Ovary (tissue), 10 donors: ENCODE measurements at places on chromosomes 1 and 21. TPM values are rescaled to one million over a fixed set of nuclear protein-coding genes. Genes with fewer than 3 reads are reported as not detected.

GRCh38 chr1:43035821-43036741 is 77.4 kb upstream of the SLC2A1 start:
- DNase-seq = no peak

GRCh38 chr1:227793079-227793947 is 22.2 kb upstream of the PRSS38 start:
- no peak for DNase-seq

The SNX7 gene
- total RNA-seq = 17.4 TPM

- no peak for DNase-seq
These were observed 167.3 kb upstream of the KCNJ6 start for GRCh38 chr21:38083535-38083934.

- no peak for DNase-seq
These were observed 49.9 kb downstream of the DMRTB1 start for GRCh38 chr1:53508991-53509666.

DNA sequence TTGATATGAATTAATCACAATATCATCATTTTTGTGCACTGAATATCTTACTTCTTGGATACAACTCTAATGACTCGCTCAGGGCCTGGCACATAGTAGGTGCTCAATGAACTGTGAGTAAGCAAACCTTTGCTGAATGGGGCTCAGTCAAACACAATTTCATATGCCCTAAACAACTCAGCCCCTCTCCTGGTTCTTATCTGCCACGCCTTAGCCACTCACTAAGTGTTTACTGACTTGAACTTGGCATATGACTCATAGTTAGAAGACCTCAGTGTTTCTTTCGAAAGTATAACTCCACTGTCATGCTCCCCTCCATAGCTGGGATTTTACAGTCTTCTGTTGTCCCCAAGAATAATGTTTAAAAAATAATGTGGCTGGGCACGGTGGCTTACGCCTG is 4.8 kb upstream of the IFNLR1 start:
- DNase-seq = no peak

DNA sequence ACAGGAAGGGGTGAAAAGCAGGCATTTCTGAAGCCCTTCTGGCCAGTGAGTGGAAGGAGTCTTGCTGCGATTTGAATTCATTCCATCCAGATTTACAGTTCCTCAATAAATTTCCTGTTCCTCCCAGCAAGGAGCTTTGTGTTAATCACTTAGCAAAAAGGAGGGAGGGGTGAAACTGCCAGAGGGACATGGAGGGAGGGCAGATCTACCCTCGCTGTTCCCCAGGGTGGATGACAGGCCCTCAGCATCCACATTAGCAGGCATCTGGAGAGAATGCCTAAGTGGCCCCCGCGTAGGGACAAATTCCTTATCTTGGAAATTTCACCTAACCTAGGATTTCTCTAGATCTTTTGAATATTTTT is 1.2 kb downstream of the ETV3 start:
- no peak for DNase-seq

DNA sequence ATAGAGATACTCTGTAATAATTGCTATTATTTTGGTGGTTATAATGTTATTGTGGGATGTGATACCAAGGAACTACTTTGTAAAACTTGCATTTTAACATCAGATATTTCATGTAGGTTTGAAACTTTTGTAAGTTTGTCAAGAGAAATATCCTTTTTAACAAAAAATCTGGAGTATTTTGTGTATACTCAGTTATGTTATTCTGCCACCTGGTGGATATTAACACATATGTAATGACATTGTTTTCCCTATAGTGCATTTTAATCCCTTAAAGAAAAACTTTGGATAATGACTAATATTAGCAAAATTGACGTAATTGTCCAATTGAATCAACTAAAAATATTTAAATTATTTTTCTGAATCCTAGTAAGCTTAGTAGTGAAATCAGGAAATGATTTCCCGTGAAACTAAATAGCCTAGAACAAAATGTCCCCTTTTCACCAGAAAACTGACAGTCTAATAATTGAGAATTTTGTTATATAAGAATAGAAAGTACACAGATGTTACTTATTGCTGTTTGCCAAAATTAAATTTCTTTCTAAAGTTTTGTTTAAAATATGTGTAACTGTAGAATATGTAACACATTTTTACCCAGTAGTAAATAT is 39.6 kb downstream of the KCTD3 start:
- DNase-seq = no peak

- DNase-seq = no peak
These were observed 238.0 kb downstream of the NTNG1 start for GRCh38 chr1:107378866-107379265.

The HIVEP3 gene
- 6.7 TPM for total RNA-seq

DNA sequence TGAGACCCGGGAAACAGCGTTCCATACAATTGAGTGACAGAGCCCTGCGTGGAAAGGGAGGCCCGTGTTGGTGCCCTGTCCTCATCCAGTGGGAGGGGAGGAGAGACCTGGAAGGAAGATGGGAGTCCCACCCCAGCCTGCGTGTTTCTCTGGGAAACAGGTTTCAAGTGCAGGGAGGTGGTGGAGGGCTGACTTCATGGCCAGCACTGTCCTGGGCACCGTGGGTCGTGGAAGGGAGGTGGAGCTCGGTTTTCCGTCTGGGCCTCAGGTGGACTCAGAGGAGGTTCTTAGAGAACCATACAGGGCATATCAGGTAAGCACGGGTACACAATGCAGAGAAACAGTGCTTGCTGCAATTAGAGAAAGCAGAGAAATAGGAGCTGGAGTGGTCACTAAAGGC is 222.6 kb downstream of the CAMTA1 start:
- no peak for DNase-seq
